Skin of body (tissue), 3 donors: ENCODE measurements at places on chromosomes 1 and 21.

DNA sequence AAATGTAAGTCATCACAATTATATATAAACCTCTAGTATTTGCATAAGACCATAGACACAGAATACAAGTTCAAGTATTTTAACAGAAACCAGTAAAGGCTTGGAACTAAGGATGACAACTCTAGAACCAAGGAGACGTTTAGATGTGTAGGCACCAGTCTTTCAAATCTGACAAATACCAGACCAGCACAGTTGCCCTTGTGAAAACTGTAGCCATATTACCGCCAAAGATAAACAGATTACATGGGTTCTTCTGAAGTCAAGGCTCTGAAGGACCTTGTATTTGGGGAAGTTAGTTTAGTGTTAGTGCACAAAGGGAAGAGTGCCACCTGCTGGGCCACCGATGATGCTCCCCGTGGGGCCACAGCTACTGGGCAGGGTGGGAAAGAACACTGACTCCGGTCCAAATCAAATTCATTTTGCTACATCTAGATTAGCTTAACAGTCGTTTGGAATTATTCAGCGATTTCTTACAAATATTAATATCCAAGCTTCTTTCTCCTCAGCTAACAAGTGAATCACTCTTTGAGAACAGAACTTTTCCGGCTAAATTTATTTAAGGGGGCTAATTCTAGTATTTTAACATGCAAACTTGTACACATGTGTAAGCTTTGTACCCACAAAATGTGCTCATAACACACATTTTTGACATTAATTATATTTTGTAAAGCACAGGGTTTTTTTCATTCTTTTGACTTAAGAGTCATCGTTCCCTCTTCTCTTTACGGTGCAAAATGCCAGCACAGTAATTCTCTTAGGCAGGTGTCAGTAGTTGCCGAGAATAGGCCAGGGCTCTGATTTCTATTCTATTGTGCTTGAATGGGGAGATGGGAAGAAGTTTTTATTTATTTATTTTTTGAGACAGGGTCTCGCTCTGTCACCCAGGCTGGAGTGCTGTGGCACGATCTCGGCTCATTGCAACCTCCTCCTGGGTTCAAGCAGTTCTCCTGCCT is 8.0 kb upstream of the NIBAN1 start:
- peak; percentile 24 for DNase-seq

GRCh38 chr1:39103328-39104157 is 77.4 kb downstream of the NDUFS5 start:
- DNase-seq, result peak; percentile 47

- DNase-seq, result no peak
Measured at GRCh38 chr1:147539122-147539575, 2.2 kb upstream of the BCL9 start.

GRCh38 chr1:147270721-147271120 is 28.2 kb downstream of the CHD1L start:
- DNase-seq, result no peak

DNA sequence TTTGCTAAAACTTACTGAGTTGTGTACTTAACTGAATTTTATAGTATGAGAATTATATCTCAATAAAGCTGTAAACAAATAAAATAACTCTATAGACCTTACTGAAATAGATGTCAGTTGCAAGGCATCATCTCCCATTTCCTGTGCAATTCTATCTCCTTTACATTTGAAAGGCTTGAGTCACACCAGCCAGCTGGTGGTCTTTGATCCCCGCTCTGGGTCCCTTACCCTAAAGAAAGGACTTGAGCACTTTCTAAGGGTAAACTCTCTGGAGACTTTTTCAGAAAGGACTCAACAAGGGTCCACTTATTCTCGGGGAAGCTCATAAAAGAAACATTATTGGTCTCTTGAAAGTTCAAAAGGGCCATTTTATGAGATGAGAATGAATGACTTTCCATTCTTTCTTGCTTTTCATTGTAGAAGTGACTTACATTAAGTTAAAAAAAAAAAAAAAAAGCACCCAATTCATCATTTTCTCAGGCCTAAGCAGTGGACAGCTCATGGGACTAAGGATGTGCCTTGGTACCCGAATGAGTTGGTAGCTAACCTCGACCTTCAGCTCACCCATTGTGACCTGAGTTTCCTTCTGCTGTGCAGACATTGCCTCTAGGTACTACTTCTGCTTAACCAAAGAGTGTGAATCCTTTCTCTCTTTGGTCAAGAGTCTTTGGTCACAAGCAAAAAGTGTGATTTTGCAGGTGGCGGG is 147.0 kb upstream of the COA6 start:
- DNase-seq, result no peak

- peak; percentile 56 for DNase-seq
Measured at GRCh38 chr1:84301004-84301784, at the start of gene SAMD13. TSS of gene SAMD13 (plus strand) at chr1:84301708. CDS start at chr1:84303235, 1,527 bp downstream.

DNA sequence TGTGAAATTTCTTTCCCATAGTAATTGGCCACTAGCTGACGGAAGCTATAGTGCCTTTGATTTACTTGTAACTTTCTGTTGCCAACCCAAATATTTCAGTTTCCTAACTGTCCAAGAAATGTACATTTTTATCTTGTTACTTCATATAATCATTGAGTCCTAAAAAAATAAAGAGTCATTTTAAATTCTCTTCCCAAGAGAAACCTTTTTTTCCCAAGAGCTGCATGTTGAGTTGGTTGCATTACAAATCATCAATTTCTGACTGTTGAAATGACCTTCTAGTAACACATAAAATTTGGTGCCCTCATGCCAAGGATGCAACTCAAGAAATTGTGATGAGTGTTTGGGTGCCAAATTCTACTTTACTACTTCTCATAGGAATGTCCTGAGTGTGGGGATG is 61.0 kb downstream of the HMCN1 start:
- no peak for DNase-seq

GRCh38 chr1:11362547-11363021 is 89.6 kb downstream of the UBIAD1 start:
- DNase-seq, result no peak

DNA sequence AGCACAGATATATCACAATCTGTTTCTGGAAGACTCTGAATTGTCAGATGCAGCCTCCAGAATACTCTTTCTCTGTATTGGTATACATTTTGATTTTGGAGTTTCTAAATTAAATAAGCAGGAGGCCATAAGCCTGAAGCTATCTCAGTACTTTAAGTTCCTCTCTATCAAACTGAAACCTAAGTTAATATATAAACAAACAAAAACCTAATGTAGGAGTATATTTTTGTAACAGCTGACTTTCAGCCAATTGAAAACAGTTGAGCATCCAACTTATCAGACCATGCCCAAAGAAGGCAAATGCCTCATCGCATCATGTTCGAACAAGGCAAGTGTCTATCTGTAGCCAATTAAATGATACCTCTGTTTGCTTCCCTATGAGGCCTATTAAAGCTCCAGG is 1054.4 kb downstream of the AMY1C start:
- no peak for DNase-seq

GRCh38 chr1:21503706-21504377 is 5.4 kb upstream of the ALPL start:
- DNase-seq, result no peak

DNA sequence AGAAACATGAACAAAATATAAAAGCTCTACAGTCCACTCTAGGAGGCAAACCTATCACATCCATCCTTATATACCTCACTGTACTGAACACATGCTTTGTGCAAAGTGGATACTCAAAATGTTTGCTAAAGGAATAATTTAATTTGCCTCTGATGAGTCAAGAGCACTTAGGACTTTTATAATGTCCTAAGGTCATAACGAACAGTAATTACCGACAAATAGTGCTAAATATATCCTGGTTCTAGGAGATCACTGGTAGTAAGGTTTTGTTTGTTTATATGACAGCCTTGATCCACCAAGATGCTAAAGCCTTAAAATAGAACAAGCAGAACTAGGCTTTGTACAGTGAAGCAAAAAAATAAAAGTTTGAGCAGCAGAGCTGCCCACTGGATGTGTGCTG is 70.6 kb downstream of the GADD45A start:
- no peak for DNase-seq

DNA sequence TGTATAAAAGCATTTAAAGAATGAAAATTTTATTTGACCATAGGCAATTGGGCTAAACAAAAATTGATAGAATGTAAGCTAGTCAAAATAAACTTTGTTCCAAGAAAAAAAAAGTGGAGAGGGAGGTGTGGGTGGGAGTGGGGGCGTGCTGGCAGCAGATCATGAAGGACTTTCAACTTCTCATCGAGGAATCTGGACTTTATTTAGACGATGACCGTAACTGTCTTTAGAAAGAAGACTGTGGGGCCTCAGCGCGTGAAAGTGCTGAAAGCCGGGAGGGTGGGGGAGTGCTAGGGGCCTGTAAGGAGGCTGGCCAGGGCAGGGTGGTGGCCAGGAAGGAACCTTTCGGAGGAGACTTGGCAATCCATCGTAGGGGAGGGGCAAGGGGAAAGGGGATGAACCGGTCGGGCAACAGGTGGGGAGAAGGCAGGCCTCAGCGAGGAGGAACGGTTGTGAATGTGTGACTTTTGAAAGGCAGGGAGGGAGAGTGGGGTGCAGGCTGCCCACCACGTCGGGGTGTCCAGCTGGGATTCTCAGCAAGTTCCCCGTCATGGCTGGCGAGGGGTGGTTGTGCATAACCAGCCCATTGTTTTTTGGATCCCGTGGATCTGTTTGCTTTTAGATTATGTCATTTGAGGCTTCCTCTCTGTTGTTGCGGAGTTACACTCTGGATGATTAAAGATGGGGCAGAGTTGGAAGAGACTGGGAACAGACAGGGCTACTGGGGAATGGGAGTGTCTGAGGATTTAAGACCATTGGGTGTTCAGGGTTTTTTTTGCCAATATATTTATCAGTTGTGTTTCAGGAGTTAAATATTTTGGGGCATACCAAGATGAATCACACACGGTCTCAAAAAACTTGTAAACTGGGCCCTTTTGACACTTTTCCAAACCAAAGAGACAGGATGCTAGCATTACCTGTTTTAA is 35.5 kb downstream of the HUNK start:
- DNase-seq, result peak; percentile 21

DNA sequence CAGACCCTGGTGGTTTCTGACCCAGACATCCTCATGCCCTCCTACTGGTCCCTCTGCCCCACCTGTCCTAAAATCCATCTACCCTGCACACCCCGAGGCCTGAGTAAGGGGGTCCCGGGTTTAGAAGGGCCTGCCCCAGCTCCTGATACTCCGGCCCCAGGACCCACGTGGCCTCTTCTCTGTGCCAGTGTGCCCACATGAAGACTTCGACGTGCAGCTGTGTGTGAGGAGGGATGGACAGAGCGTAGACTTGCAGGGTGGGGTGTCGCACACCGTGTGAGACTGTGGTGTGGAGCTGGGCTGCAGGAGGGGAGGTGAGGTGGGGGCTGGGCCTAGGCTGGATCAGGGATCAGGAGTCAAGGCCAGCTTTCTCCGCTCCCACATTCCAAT is 461.1 kb downstream of the PTPRU start:
- no peak for DNase-seq

DNA sequence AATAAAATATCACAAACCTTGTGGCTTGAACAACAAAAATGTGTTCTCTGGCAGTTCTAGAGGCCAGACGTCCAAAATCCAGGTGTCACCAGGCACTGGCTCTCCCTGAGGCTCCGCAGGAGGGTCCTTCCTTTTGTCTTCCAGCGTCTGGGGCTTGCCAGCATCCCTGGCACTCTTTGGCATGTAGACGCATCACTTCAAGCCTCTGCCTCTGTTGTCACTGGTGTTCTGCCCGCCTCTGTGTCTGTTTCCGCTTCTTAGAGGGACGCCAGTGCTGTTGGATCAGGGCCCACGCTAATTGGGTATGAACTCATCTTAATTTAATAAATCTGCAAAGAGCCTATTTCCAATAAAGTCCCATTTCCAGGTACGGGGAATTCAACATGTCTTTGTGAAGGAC is 273.7 kb upstream of the C1orf174 start:
- DNase-seq, result no peak

- DNase-seq, result no peak
Measured at GRCh38 chr1:236228411-236228810, 53.3 kb downstream of the ERO1B start.
